ENCODE measurements at places on chromosomes 6 and 20.
A peak's percentile ranks its signal among the peaks of the same experiment; 100 is the strongest.

- no peak for DNase-seq
These were observed 263.9 kb downstream of the PHF3 start for GRCh38 chr6:63899550-63899949.

DNA sequence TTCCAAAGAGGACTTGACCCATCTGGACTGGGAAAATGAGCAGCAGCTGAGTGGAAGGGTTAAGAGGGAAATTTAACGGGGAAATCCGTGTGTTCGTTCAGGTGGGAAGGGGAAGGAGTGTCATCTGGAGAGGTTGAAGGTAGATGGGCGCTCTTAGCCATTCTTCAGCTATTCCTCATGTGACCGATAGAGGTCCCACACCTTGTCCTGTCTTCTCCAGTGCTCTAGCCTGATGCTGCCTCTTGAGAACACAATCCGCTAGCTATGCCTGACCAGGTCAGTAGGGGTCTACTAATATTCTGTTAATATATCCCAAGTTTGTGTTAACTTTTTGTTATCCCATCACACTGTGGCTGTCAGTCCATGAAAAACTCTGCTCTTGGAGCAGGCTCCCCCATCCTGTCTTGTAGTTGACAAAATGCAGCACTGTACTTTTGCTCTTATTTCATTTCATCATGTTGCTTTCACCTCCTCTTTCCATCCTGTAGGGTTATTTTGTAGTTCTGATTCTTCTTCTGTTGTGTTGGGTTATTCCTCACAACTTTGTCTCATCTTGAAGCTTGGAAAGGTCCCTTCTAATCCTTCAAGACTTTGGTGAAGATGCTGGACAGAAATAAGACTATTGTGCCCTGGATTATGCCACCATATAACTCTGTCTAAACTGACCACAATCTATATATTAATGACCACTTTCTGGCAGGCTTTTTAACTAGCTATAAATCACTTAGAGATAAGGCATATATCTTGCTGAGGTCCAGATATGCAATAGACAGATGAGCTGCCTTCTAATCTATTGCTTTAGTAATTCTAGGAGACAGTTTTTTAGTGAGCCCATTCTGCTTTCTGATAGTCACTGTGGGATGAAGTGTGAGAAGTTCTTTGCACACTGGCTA is 123.4 kb upstream of the SUPT3H start:
- no peak for DNase-seq

DNA sequence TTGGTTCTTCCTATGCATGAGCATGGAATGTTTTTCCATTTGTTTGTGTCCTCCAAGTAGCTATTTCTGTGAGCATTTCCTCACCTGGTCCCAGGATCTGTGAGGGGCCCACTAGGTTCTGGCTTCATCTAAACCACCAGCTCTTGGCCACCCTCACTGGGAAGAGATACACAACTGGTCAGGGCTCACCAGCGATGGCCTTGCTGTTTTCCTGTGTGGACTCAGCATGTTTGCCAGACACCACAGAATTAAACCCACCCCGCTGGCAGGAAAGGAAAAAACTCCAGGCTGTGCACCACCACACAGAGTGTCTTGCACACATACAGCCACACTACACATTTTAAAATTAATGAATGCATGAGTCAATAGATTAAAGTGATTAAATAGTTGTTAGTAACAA is 65.1 kb upstream of the NXT1 start:
- DNase-seq: no peak

DNA sequence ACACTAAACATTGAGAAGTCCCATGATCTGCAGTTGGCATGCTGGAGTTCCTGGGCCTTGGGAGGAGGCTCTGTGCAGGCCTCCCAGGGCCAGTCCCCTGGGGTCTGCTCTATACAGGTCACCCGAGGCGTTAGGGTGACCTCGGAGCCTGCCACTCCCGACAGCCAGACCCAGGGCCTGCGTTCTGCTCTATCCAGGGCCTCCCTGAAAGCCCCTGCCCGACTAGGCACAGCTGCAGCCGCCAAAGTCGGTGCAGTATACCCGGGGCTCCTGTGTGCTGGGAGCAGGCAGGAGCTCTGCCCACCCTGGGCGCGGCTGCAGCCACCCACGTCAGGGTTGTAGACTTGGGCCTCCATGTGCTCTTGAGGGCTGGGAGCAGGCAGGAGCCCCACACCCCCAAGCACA is 6.3 kb upstream of the OR14J1 start:
- no peak for DNase-seq

- no peak for DNase-seq
These were observed 515.6 kb downstream of the EYS start for GRCh38 chr6:65191471-65191870.

DNA sequence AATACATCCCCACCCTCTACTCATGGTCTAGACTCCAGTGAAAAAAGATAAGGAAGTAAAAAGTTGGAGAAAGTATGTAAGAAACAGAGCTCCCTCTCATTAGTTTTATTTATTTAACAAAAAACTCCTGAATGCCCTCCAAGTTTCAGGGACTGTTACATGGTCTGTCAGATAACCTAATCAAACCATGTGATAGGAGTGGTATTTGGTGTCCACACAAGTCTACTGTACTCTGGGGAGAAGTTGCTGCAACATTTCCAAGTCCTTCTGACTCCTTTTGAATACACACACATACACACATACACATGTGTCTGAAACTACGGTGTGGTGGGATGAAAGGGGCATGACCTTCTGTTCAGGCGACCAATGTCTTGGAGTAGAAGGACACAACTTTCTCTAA is 320.0 kb downstream of the ADGRG6 start:
- DNase-seq: no peak

GRCh38 chr6:168438783-168439520 is 2.0 kb upstream of the SMOC2 start:
- no peak for DNase-seq

DNA sequence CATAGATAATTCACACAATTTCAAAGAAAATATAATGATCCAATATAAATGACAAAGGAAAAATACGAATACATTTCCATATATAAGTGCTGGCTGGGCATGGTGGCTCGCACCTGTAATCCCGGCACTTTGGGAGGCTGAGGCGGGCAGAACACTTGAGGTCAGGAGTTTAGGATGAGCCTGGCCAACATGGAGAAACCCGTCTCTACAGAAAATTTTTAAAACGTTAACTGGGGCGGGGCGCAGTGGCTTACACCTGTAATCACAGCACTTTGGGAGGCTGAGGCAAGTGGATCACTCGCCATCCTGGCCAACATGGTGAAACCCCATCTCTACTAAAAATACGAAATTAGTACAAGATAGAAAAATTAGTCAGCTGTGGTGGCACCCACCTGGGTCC is 14.9 kb upstream of the MAPK13 start:
- DNase-seq: no peak

DNA sequence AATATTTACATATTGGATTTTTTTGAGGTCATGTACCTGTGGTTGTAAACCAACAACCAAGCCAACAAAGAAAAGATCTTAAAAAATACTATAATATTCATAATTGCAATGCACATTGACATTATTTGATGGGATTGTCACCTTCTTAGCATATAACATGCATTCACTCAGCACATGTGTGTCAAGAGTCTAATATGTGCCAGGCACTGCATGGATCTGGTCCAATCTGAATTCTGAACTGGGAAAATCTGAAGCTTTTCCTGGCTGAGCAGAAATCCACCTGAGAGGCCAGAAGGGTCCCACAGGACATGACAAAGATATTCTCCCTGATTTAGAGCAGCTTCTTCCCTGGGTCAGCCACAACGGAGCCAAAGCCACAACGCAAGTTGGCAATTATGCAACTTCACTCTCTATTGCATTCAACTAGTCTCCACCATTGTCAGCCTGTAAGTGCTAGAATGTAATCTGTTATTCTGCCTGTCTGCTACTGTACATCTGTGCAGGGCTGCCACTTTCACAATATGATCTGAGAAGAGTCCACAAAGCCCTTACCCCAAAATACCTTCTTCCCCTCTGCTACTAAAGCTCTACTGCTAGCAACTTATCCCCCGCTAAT is 17.0 kb upstream of the DDO start:
- DNase-seq: no peak

- peak; percentile 75 for DNase-seq
These were observed 60.9 kb downstream of the MCHR2 start for GRCh38 chr6:99933129-99933528.

- no peak for DNase-seq
These were observed 7.2 kb upstream of the SNX14 start for GRCh38 chr6:85600713-85601313.

- DNase-seq: no peak
These were observed 13.0 kb upstream of the F13A1 start for GRCh38 chr6:6333501-6333900.

DNA sequence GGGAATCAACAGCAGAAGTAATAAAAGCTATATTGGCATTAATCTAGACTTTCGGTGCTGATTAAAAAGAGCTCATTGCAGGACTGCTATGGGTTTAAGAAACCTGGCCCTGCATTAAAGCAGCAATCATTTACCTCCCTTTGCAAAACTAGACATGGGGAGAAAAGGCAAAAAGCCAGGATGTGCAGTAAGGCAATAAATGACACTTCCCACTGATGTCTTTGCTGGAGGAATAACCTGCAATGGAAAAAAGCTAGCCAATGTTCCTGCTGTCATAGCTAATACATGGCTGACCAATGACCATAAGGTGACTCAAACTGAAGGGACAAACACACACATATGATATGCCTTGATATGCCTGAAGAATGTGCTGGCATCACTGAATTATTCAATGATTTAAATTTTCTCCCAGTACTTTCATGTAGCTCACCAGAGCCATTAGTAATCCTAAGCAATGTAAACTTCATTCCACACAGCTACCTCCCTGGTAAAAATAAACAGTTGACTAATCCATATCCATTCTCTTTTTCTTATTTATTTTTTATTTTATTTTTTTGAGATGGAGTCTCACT is 8.7 kb downstream of the DNAAF9 start:
- peak; percentile 21 for DNase-seq

DNA sequence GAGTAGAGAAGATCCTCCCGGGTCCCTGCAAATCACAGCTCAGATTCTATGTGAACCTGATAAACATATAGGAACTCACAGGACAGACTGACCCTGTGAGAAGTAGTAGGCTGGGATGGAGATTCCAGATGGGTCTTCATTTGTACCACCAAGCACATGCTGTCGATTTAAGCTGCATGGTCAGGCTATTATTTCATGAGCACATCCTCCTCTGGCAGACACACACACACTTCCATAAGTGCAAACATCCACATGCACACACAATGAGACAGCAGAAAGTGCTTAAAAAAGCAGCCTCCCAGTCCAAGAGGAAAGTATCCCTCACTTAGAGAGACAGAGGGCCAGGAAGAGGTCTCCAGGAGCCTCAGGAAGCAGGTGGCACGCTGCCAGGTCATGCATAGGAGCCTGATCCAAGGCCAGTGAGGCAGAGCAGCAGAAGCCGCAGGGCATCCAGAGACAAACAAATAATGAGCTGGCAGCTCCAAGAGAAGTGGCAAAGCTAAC is 131.8 kb downstream of the UNC5CL start:
- no peak for DNase-seq

DNA sequence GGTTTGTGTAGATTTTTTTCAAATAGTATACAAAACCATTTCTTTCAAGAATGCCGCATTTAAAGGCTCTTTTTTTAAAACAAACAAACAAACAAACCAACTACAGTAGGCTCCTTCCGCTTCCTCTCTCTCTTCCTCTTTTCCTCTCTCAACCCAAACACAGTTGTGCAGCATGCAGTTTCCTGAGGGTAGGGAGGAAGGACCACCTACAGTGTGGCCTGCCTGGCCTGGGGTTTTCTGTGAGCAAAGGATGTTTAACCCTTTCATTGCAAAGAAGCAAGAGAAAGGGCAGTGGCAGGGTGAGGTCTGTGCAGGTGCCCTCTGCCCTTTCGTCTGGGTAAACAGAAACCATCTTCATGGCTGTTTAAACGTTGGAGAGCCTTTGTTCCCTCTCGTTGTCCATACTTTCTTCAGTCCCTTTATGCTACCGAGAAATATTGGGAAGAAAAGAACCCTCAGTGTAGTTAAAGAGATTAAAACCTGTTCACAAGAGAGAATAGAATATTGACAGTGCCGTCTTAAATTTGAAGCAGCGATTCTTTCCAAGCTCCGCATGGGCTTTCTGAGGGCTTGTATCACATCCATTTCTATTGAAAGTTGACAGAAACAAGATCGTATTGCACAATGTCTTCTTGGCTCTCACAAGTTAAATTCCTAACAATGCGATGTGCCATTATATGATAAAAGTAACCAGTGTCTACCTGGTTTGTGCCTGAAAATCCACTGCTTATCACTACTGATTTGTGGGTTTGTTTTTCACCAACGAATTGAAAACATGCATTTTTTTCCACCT is 215.5 kb upstream of the SNX9 start:
- no peak for DNase-seq

DNA sequence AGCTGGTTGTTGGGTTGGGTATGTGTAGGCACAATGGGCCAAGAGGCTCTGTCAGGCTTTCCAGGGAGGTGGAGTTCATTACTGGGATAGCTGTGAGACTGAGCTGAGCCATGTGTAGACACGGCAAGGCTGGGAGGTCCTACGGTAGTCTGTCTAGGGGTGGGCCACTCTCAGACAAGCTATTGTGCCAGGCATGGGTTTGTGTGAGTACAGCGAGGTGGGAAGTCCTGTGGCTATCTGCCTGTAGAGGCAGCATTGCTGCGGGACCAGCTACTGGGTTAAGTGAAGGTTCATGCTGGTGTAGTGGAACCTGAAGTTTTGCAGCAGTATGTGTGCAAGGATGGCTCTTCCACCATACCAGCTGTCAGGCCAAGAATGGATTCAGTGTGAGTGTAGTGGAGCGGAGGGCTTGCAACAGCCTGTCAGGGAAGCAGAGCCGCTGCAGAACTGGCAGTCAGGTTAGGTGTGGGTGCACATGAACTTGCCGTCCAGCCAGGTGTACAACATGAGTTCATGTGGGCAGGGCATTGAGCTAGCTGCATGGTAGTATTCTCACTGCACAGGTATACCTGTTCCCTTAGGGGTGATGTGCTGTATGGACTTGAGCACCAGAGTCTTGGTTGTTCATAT is 78.0 kb upstream of the CENPW start:
- no peak for DNase-seq

DNA sequence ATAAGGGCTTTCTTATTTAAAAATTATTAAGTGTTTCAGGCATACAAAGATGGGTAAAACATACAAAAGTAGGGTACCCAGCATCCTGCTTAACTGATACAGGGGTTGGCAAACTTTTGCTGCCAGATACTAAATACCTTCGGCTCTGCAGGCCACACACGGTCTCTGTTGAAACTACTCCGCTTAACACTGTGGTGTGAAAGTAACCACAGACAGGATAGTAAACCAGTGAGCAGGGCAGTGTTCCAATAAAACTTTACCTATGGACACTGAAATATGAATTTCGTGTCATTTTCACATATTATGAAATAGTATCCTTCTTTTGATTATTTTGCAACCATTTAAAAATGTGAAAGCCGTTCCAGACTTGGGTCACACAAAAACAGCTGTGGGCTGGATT is 92.4 kb downstream of the EYA2 start:
- no peak for DNase-seq

GRCh38 chr6:130032758-130033340 is 14.5 kb downstream of the L3MBTL3 start:
- DNase-seq: no peak

GRCh38 chr6:137315081-137315480 is 95.9 kb upstream of the IFNGR1 start:
- DNase-seq: no peak
